ENCODE measurements at places on chromosomes 5 and 9.
A peak's percentile ranks its signal among the peaks of the same experiment; 100 is the strongest.

DNA sequence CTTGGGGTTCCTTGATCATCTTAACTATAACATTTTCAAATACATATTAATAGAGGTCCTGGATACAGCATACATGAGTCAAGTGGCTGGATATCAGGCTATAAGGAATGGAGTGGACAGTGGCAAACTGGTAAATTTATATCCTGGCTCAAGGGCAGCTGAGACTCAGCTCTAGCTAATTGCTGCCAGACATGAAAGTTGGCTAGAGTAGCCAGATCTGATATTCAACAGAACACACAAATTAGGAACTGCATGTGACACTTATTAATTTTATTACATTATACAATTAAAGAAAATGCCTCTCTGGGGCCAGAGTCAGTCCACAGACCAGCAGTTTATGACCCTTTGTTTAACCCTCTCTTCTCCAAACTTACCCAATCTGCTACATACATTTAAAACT lies 206.5 kb downstream of the KCTD16 start:
- DNase-seq: no peak

GRCh38 chr5:172745406-172745805 lies 25.6 kb downstream of the DUSP1 start:
- DNase-seq: no peak

DNA sequence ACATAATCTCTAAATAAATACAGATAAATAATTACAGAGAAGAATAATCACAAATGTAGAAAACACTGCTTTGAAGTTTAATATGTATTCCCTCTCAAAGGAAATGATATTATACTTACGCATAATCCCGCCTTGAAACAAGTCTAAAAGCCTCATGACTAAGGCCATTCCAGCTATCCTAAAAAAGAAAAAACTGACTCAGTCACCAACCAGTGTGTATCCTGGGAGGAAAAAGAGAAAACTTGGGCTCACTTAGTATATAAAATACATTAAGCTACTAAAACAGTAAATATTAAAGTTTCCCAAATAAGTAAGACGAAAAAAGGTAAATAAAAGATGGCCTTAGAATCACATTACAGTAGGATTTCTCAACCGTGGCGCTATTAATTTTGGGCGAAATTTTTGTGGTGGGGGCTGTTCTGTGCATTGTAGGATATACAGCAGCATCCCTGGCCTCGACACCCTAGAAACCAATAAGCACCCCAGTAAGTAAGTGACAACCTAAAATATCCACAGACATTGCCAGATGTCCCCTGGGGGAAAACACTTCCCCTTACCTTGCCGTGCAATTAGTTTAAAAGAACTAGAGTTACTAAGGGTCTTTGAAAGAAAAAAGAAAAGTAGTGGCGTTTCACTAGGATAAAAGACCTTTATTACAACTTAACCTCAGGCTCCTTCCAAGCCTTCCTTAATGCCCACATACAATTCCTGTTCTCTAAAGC lies 1.1 kb downstream of the HSPA9 start:
- DNase-seq: no peak

GRCh38 chr9:91465420-91465819 lies 41.8 kb upstream of the NFIL3 start:
- DNase-seq: no peak

GRCh38 chr5:87499478-87500410 lies 87.0 kb upstream of the CCNH start:
- no peak for DNase-seq

DNA sequence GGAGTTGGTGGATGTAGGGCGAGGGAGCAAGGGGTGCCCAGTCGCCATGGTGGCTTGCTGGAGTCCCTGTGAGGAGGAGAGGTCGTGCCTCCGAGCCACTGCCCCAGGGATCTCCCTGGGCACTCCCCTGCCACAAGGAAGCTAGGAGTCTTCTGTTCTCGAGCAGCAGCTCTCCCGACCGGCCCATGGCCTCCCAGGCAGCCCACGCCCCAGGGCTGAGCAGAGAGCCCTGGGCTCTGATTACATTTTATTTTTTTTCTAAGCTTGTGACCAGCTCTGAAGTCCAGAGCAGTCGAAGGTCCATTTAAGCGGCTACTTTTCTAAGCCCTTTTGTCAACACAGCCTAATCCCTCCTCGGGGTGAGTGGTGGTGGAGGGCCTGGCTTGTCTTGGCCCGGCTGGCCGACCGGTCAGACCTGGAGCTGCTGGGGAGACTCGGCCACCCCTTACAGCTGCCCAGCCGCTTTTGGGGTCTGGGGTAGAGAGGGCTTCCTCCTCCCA lies 2.1 kb downstream of the RXRA start:
- no peak for DNase-seq

DNA sequence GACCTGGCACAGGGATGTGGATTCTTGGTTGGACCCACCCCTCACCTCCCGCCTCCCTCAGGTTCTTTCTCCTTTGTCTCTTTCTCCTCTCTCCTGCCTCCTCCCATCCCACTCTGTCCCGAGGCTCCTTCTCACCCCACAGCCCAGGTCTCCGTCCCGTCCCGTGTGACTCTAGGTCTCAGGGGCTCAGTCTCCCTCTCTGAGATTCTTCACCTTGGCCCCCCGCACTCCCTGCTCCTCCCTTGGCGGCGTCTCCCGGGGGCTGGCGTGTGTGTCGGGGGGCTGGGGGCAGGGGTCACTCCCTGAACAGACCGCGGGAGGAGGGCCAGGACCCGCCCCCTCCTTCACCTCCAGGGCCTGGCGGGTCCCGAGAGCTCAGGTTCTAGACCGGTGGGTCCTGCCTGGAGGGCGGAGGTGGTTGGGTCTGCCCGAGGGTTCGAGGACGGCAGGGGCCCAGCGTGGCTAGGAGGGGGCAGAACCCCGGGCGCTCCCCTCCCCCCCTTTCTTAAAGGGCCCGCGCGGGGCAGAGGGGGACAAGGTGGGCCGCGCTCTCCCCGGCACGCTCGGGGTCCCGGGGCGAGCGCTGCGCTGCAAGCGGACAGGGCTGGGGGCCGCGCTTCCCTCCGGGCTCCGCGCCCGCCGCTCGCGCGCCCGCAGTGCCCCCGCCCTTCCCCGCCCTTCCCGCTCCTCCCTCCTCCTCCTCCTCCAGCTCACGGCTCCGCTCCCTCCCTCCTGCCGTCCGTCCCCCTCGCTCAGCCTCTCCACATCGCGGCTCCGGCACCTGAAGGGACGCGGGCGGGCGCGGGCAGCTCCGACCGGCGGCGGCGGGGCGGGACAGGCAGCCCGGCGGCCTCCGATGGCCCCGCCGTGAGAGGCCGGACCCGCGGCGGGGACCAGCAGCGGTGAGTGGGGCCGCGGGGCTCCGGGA lies at the start of gene PSD2:
Gene PSD2, plus strand, starts transcription at position 735 of the 928 bp plus-strand sequence. CDS start 13,633 bp downstream, outside the sequence.
- DNase-seq: no peak

DNA sequence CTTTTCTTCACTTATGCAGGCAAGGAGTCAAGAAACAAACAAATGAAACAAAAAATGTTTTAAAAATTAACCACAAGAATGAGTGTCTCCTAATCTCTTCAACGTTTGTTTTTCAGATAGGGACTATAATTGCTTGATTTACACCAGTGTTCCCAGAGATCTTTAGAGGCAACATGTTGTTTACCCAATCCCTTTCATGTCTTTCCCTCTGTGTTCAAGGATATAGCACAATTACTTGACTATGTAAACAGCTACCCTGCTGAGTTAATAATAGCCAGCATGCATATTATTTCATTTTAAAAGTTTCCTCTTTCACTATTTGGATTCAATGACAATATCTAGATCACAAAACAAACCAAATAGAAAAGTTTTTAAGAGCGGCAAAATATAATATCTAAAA lies 25.1 kb upstream of the SHISAL2B start:
- DNase-seq: no peak

GRCh38 chr5:32707418-32707997 lies 3.6 kb upstream of the NPR3 start:
- DNase-seq: no peak

DNA sequence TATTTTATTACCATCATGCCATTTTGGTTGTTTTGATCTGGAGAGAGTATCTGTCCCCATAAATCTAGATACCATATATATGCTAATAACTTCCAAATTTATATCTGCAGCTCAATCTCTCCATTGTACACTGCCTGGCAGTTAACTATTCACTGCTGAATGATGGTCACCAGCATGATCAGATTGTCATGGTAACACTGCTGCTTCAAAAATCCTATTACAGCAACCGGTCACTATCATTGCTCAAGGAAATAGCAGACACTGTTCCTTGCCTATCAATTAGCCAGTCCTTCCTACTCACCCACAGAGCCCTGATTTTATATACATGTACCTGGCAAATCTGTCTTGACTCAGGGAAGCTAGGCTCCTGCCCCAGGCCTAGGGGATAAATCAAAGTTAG lies 11.5 kb downstream of the REEP5 start:
- DNase-seq: no peak

DNA sequence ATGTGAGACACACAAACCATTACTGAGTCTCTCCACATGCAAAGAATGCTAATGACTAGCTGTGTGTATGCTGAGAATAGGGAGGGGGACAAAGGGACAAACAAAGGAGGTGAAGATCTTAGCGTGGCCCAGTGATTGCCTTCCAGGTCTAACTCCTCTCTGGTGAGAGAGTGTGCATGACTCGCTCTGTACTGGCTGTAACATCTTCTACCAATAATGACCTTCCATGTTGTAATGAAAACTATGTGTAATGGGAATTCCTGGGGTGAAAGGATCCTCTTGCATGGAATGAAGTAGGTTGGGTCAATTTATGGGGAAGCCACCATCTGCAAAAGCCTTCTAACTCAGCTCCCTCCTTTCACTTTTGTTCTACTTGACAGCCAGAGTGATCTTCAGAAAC lies 24.4 kb upstream of the GPR151 start:
- no peak for DNase-seq

DNA sequence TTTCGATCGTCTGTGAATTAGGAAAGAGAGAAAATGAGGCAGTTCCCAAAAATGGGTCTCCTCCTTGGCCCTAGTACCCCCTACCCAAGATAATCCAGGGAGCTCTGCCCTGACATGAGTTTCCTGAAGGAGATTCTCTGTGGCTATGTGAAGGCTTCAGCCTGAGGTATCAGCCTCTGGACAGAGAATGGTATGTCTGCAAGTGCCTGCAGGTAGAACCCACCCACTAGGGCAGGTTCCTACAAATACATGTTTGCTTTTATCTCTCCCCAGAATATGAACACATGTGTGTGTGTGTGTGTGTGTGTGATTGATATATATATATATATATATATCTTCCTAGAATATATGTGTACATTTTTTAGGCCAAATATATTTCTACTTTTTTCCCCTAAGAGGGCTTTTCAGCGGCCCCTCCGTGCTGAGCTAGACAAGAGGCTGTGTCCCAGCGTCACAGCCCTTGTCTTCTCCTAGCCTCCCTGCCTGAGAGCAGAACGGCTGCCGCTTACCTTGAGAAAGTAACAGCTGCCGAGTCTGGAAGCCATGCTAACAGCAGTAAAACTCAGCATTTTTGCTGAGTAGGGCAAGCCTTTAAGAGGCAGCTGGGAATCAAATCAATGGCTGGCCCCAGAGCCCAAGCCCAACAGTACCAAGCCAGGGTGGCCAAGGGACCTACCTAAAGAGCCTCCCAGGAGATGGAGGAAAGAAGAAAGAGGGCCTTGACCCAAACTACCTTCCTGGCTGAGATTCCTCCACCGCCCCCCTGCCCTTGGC lies 2.1 kb downstream of the BRINP1 start:
- DNase-seq: no peak

DNA sequence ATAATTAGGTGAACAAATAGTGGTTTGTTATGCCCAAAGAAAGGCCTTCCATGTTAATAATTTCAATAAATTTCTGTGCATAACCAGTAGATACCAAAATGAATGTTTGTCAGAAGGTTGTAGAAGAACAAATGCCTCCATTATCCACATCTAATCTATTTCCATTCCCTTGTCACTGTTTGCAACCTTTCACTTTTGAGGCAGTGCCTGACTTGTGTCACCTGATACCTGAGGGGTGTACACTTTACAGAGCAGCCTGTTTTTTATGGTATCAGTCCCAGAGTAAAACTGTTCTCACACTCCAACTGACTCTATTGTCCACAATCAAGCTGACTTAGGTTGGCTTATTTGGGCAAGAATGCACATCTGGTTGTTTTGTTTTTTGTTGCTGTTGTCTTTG lies 40.1 kb downstream of the FREM1 start:
- DNase-seq: no peak

DNA sequence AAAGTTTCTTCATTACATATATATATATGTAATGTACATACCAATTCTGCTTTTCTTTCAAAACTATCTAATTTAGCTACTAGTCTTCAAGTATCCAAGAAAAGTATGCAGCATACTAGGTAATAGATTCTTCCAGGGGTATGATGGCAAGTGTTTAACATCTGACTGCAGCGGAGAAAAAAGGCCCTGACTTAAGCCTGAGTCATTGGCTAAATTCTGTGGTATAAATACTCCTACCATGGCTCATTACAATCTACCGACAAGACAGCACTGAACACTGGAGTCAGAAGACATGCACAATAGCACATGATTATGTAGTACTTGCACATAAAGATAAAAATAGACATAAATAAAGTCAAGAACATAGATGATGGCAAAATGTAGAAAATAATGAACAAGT lies 439.9 kb downstream of the BRINP1 start:
- peak; percentile 18 for DNase-seq

DNA sequence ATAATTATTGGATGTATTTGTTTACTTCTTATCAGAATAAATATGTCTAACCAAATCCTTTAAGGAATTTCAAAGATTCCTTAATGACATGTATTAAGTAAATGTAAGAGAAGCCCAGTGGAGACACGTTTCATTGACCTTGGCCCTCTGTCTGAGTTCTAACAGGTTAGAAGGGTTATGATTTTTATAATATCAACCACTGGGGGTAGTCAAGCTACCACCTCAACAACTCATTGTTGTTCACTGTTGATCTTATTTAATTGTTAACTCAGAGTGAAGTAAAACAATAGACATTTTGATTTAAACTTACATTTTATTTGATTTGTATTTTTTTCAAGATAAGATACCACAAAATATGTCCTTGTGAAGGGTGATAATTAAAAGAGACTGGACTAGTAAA lies 499.2 kb upstream of the COX7C start:
- DNase-seq: no peak

- no peak for DNase-seq
Measured at GRCh38 chr5:125227333-125228095, 481.1 kb upstream of the ZNF608 start.

- no peak for DNase-seq
Measured at GRCh38 chr5:107451028-107451427, 219.7 kb downstream of the EFNA5 start.

GRCh38 chr9:2955575-2955974 lies 111.7 kb upstream of the PUM3 start:
- DNase-seq: no peak

DNA sequence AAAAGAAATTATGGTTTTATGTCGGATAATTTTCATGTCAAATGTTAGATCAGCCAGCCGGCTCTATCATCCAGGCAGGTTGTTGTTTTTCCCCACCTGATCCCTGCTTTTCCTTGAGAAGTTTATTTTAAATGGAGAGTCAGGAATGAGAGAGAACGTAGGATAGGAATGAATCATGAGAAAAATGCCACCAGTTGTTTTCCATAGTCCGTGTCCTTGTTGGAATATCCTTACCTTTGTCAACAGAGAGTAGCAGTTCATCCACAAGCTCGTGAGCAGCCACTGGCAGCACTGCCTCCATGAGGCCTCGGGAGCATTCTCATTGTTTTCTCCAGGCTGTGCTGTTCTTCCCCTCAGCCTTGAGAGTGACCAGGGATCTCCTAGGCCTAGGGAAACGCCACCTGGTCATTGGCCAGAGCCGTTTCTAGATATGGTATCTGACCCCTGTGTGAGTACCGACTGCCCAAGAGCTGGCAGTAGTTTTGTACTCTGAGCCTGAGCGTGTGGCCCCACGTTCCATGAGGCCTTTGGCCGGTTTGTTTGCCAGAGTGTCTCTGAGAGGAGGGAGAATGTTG lies 293.3 kb downstream of the FANCC start:
- no peak for DNase-seq
